ENCODE measurements at places on chromosomes 6 and 20.
A peak's percentile ranks its signal among the peaks of the same experiment; 100 is the strongest.

- no peak for DNase-seq
These were observed 5.6 kb upstream of the ANKRD60 start for GRCh38 chr20:58233881-58234528.

GRCh38 chr6:89372506-89372901 is 20.0 kb upstream of the UBE2J1 start:
- DNase-seq, result no peak

DNA sequence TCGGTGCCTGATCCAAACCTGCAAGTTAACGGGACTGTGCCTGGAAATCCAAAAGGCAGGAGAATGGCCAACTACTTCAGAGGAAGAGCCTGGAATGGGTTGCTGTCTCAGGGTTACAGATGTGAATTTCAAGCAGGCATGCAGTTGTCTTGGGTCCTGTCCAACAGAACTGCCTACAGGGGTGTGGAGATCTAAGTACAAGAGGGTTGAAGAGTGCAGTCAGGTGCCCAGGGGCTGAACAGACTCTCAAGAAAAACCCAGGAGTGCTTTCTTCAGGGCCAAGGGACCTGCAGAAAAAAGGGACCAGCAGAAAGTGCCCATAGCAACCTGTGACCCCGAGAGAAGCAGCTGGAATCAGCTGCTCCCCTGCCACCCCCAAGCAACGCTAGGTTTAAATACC is 71.0 kb downstream of the PREP start:
- no peak for DNase-seq

GRCh38 chr6:138607478-138608433 is 108.5 kb upstream of the NHSL1 start:
- DNase-seq, result no peak

- DNase-seq, result no peak
These were observed 9.0 kb downstream of the ADGRF1 start for GRCh38 chr6:47032974-47033765.

DNA sequence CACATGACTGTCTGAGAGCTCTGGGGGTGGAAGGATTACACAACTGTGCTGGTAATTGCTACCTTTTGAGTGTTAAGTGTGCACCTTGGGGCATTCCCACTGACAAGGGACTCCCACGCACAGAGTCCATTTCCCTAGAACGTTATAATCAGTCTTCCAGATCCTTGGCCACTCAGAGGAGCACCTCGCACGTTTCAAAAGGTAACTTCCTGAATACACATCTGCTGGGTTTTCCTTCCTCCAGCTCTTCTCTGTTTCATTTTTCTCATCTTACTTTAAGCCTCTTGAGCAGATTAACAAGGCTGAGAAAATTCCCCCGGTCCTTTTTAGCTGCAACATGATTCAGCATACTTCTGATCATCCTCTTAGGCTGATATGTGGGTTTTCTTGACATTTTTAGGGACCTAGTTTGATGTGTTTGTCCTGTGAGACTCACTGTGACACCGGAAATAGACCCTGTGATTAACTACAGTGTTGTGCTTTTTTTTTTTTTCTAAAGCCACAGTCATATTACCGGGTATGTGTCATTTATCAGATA is 98.4 kb upstream of the DUSP22 start:
- no peak for DNase-seq

- DNase-seq, result peak; percentile 71
These were observed 300.7 kb downstream of the CLIC5 start for GRCh38 chr6:45714741-45715507.

GRCh38 chr6:20448828-20449227 is 47.1 kb downstream of the E2F3 start:
- no peak for DNase-seq

GRCh38 chr20:16020971-16021370 is 552.3 kb downstream of the KIF16B start:
- DNase-seq, result no peak

GRCh38 chr20:17616480-17617211 is 46.8 kb downstream of the DSTN start:
- no peak for DNase-seq

- DNase-seq, result no peak
These were observed 53.4 kb upstream of the OLIG3 start for GRCh38 chr6:137547601-137548000.

GRCh38 chr20:62980970-62981369 is 25.8 kb downstream of the BHLHE23 start:
- peak; percentile 91 for DNase-seq

GRCh38 chr20:46549188-46549972 is 1.1 kb downstream of the OCSTAMP start:
- DNase-seq, result no peak

DNA sequence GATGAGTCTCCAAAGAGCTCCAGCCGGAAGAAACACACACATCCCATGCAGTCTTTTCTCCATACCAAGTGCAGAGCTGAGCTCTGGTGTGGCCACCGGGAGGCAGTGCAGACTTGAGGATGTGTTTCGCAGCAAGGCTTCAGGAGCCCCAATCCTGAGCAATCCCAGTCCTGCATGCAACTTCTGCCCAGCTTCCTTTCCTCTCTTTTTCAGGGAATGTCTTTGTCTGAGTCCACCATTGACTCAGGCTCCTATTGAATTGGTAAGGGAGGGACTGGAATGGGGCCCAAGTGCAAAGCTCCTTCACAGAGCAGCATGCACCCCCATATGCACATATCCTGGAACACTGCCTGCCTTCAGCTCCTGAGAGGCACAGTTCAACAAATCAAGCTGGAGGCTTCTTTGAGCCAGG is 50.5 kb upstream of the ASIP start:
- DNase-seq, result peak; percentile 63

DNA sequence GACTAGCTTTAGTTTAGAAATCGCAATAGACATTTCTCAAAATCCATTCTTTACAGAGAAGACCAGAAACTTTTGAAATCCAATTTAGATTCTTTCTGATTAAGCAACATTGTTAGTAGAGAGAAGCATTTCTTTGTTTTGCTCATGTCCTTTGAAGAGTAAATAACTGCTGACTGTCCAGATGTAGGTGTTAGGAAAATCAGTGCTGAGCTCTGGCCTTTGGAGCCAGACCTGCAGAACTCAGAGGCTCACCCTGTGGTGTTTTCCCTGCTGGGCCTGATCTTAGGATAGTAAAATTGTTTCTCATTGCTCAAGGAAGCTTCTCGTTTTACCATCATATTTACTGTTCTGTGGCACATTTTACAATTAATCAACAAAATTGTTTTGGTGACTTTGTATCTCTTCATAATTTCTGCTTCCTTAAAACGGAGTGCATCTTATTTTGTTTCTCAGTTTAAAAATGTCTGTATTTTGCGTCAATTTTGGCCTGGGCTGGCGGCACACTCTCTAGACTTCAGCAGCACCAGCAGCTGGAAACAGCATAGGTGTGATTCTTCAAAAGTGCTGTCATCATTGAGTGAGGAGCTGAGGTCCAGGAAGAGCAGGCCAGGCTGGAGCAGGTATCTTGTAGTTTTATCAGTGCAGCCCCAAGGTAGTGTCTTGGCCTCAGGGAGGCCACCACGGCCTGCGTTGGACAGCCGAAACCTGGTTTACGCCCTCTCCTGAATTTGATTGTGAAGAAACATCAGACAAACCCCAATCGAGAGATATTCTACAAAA is 8.3 kb upstream of the ZDHHC14 start:
- DNase-seq, result no peak

- DNase-seq, result no peak
These were observed 63.2 kb downstream of the TNFRSF21 start for GRCh38 chr6:47246551-47246950.

DNA sequence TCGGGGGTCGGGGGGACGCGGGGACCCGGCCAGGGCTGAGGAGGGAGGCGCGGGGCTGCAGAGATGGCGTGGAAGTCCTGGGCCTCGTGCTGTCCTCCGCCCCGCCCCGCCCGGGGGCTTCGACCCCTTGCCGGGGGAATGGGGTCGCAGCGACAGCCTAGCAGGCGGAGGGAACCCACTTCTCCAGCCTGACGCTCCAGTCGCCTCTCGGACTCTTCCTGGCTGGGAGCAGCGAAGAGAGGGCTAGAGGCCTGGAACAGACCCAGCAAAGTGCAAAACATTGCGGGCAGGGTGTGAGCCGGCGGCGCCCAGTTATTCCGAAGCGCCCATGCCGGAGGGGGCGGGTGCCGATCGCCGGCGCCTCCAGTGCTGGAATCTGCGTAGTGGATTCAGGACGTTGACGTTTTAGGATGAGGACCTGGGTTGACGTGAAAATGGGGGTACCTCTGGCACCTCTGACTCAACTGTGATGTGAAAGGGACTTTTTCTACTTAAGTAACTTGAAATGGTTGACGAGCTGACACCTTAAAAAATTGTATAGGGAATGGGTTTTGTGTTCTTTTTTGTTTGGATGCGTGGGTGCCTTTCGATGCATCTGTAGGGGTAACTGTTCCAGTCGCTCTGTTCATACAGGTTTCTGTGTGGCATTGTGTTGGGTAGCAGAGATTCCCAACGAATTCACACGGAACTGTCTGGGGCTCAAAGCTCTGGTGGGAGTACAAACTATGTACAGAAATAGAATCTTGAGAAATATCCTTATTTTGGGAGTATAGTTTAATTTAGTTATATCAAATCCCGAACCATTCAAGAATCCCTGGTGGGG is 1.4 kb downstream of the SLC35F1 start:
- peak; percentile 76 for DNase-seq

- no peak for DNase-seq
These were observed 354.1 kb downstream of the RFPL4B start for GRCh38 chr6:112701201-112701600.

DNA sequence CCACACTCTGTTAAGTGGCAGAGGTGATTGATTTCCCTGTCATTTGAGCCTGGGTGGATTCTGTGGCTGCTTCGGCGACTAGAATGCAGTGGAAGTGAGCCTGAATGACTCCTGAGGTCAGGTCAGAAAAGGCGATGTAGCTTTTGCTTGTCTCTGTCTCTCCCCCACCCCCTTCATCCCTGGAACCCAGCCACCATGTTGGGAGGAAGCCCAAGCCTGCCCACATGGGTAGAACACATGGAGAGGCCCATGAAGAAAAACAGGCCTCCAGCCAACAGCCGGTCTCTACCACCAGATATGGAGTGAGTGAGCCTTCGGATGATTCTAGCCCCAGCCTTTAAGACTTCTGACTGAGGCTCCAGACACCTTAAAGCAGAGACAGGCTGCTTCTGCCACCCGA is 181.0 kb downstream of the TFAP2C start:
- no peak for DNase-seq

GRCh38 chr6:56843476-56844349 is 111.2 kb upstream of the BEND6 start:
- peak; percentile 73 for DNase-seq

DNA sequence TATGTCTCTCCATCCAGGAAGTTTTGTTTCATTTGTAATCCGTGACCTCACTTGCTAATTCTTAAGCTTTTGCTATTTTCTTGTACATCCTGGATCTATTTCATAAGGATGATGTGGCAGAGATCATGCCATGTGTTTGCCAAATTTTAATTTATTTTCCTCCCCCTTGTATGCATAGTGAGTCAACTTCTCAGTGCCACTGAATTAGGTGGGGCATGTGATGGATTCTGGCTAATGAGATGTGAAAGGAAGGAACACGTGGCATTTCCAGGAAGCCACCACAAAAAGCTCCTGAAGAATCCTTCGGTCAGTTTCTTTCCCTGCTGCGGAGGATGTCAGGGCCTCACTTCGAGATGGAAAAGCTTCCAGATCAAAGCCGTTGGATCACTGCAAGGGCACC is 86.2 kb upstream of the PRL start:
- DNase-seq, result no peak

- no peak for DNase-seq
These were observed 1.2 kb upstream of the NOL4L start for GRCh38 chr20:32586291-32586690.

DNA sequence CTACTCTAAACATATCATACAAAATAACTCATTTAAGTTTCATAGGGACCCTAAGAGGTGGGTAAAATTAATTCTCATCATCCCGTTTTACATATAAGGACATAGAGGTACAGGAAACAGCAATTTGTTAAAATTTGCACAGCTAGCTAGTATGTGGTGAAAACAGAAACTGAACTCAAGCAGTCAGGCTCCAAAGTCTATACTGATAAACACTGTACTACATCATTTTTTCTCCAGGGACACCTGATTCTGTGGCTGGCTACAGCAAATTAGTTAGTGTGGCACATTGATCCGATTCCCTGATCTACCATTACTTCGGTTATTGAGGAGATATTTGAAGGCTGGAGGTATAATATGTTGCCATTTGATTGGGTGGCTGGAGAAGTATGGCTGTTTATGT is 36.2 kb upstream of the E2F3 start:
- peak; percentile 6 for DNase-seq

- peak; percentile 63 for DNase-seq
These were observed 184.2 kb upstream of the BMP2 start for GRCh38 chr20:6583134-6583738.

DNA sequence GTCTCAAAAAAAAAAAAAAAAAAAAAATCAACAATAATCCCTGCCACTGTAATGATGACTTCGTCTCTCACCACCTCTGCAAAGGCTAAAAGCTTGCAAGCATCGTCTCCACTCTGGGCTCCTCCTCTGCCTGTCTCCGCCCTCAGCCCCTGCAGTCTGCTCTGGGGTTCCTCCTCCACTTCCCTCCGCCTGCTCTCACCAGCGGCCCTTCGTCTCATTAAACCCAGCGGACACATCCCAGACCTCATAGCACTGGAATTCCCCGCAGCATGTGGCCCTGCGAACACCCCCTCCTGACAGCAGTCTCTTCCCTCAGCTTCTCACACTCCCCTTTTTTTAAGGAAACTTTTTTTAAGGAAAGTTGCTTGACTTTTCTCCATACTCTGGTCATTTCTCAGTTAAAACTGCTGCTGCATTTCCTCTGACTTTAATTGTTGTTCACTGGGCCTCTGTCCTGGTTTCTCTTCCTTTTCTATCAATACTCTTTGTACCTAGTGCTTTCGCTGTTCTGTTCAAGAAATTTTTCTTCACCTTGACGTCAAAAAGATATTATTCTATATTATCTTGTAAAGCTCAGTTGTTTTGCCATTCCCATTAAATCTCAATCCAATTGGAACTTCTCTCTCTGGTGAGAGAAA is 70.9 kb upstream of the PLEKHG1 start:
- DNase-seq, result peak; percentile 34

GRCh38 chr20:54820392-54820791 is 345.0 kb downstream of the DOK5 start:
- no peak for DNase-seq

- DNase-seq, result peak; percentile 45
These were observed 6.7 kb upstream of the ACSS1 start for GRCh38 chr20:25064561-25065071.

GRCh38 chr20:38649275-38649891 is 47.8 kb downstream of the ARHGAP40 start:
- DNase-seq, result no peak

DNA sequence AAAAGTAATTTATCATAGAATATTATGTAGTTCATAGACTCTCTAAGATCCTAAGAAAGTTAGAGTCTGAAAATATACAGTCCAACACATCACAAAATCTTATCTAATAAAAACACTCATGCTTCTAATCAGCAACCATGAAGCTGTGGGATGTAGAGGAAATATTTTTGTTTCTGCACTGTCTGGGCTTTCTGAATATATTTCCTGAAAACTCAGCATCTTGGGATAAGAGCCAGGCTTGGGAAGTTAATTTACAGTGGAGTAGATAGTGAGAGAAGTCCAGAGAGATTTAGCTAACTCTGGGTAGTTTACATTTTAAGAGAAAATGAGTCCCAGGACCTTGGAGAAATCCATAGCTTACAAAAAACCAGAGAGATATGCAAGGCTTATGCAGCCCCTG is 150.4 kb upstream of the BMP5 start:
- no peak for DNase-seq

Data from spinal cord (tissue), 10 donors.